Kidney tubule cell (primary cell): ENCODE measurements at places on chromosomes 4 and X.

- no peak for DNase-seq
Observed at GRCh38 chr4:182337366-182337765, 94.2 kb downstream of the TENM3 start.

DNA sequence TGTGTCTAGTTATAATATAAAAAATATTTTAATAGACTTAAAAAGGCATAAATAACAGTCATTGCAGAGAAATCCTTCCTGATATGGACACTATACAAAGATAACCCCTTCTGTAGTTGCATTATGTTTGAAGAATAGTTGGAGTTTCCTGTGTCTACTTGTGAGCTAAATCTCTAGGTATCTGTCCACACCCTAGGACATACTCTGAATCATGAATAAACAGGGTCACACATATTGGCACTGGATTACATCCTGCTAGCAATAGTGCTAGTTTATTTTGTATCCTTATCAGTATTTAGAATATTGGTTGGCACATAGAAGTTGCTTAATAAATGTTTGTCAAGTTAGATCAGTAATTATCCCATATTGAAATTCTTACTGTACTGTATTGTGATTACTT, 173.9 kb downstream of the GRXCR1 start:
- no peak for DNase-seq

- DNase-seq, result no peak
Observed at GRCh38 chr4:100574607-100575006, 56.8 kb upstream of the EMCN start.

DNA sequence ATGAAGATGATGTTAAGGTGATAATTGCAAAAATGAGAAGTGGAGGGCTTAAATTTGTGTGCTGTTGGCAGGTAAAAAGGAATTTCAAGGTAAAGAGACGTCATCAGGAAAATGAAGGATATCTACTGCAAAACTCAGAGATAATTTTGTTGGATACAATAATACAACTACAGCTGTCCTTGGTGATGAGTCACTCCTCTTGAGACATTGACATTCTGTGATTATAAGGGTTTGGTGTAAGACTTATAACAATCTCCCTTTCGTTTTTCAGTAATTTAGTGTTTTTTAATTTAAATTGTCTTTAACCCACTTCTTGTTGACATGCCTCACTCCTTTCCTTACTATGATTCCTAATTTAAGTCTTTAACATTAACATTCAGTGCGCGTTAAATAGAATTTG, 1074.1 kb upstream of the SLIT2 start:
- DNase-seq, result no peak

GRCh38 chrX:31356275-31357212, 284.7 kb upstream of the FTHL17 start:
- no peak for DNase-seq

GRCh38 chr4:105634402-105635080, 73.9 kb downstream of the INTS12 start:
- DNase-seq, result no peak

- DNase-seq, result no peak
Observed at GRCh38 chrX:23134136-23134535, 134.4 kb downstream of the DDX53 start.

- DNase-seq, result no peak
Observed at GRCh38 chr4:52358883-52359321, 300.2 kb downstream of the USP46 start.

GRCh38 chrX:49627086-49627777, 28.4 kb downstream of the GAGE1 start:
- DNase-seq, result no peak

DNA sequence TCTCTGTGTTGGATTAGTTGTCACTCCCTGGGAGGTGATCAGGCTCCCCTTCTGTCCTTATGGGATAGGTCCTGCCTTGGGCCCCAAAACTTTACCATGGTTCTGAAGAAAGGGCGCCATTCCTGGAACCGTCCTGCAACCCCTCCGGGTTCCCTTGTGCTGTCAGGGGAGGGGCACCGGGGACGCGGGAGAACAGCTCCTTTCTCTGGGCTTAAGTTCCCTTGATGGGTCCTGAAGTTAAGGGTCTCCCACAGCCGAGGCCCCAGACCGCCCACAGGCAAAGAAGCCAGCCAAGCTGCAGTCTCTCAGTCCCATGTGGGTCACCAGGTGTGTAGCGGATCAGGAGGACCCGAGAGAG, 44.8 kb downstream of the UGT2A3 start:
- DNase-seq, result no peak

- DNase-seq, result peak; percentile 2
Observed at GRCh38 chrX:43269201-43269600, 386.9 kb upstream of the MAOA start.

- no peak for DNase-seq
Observed at GRCh38 chr4:17195461-17196275, 297.2 kb upstream of the LDB2 start.

DNA sequence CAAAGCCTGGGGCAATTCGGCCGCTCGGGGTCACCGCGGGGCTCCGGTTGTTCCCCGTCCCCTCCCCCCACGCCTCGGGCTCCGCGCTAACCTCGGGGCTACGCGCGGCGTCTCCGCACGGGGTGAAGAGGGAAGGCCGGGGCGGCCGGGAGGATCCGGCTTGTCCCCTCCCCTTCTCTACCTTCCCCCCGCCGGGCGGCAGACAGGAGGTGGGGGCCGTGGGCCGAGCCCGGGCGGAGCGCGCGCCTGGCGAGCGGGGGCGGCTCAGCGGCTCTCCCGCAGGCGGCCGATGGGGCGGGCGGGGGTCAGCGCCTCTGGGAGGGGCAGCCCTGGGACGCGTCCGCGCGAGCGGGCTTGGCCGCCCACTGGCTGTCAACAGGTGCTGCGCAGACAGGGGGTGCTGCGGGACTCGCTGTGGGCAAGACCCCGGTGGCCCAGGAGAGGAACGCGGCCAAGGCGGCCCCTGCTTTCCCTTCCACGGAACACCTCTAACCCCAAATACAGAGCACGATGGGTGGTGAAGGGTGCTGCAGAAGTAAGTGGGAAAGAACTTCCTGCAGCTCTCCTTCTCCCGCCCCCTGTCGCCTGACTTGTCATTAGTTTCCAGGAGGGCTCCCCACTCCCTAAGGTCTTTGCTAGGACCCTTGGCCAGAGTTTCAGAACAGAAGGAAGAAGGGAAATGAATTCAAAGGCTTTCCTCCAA, at the start of gene PDGFC:
Gene PDGFC, minus strand, starts transcription at position 124 of the 703 bp plus-strand sequence. CDS start 896 bp downstream, outside the sequence.
- DNase-seq, result peak; percentile 89

- no peak for DNase-seq
Observed at GRCh38 chrX:21973321-21974010, 33.0 kb downstream of the SMS start.

DNA sequence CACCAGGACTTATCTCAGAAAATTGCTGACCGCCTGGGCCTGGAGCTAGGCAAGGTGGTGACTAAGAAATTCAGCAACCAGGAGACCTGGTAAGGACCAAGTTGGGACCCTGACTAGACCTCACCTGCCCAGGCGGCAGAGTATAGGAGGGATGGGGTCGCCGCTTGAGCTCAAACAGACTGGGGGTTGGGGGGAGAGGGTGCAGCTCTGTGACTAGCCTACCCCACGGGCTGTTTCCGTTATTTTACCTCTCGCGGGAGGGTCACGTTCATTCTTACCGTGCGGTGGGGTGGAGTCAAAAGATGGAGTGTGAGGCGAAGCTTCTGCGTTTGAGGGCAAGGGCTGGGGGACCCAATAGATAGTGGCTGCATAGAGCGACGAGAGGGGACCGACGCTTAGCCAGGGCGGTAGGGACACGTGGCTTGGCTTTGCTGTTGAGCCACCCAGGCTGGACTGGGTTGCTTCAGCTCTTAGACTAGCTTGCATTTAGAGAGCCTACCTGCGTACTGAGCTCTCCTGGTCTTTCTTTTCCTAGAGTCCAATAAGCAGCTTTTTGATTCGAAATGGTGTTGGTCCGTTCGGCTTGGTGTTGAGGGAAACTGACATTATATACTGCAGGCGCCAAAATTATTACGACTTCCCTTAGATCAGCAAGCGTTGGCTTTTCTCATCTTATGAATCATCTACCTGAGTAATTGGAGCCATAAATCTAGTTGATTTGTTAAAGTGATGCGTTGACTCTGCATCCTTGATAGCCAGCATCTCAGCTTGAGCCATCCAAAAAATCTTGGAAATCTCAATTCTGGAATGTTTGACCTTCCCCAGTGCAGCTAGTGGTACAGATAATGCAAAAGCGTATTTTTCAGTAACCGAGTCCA, 591 bp downstream of the PRPS1 start:
- DNase-seq, result peak; percentile 36

DNA sequence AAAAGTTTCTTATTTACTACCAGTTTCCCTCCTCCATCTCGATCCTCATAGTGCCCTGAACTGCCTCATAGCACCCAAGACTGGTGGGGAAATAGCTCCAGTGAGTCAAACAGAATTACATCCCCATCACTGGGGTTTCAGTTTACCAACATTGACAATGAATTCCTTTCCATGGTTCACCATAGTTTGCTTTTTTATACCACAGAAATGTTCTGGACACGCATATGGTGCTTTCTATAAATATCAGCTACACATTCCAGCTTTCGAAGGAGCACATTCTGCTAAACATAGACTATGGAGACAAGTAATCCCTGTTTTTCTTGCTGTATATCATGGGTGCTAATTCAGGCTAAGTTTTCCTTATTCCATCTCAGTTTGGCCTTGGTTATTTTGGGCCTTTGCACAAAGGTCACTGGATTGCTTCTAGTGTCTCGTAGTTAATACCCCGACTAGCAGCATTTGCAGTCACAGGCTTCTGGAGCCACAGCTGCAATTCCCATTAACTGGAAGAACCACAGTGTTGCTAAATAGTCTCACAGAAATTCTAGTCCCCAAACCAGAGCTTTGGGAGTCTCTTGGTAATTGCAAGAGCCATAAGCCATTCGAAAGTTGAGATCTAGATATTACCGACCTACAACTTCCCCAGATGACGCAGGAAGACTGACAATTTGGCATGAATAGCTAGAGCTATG, 53.4 kb upstream of the TRPC3 start:
- DNase-seq, result no peak

DNA sequence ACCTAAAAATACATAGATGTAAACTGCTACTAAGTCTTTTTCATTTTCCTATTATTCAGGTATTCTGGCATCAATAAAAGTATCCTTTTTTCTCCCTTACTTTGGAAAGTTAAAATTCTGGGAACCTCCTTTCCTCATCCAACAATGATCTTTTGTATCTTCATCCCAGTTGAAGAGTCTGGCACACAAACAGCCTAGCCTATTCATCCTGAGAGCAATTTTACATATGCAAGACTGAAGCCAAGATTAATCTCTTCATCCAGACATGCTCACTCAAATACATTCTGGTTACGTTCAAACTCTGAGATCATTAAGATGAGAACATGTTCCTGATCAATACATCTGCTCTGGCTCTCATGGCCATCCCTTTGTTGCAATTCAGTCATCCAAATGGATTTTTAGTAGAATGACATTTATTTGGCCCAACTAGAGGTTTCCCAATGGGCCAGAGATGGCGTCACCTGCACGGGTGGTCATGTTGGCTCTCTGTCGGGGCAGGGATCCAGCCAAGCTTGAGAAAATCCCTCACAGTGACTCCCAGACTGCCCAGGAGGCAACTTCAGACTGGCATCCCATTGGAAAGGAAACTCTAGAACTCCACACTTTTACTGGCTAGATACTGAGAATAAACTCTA, 135.3 kb upstream of the VCX2 start:
- DNase-seq, result no peak

GRCh38 chrX:16825264-16826035, 39.2 kb downstream of the TXLNG start:
- DNase-seq, result peak; percentile 58

GRCh38 chrX:19133231-19133630, 11.0 kb upstream of the ADGRG2 start:
- DNase-seq, result no peak
